ENCODE measurements at places on chromosomes 3 and 15.

DNA sequence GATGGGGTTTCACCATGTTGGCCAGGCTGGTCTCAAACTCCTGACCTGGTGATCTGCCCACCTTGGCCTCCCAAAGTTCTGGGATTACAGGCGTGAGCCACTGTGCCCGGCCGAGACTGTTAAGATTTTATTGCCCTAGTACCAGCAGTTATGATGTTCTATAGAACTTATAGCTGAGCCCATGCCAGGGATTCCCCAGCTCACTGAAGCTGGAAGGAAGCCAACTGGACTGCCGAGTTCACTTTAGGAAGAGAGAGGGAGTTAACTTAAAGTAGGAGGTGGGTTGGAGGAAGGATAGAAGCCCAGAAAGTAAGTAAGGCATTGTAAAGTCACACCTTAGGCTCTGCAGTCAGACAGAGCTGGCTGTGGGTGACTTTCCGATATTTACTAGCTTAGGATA is 101.1 kb upstream of the BOC start:
- no peak for DNase-seq

GRCh38 chr3:124760601-124761000 is 30.3 kb downstream of the UMPS start:
- no peak for DNase-seq

DNA sequence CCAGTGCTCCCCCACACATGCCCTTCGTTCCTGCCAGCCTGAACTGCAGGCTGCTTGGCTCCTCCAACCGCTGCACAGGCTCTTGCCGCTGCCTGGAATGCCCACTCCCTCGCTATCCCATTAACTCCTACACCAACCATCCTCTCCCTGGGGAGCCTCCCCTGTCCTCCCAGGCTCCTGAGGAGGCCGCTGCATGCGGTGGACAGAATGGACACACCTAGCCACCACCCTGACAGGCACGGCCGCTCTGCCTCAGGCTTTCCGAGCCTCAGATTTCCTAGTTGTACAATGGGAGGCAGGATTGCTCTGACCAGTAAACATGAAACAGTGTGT is 2.3 kb downstream of the PLXNB1 start:
- DNase-seq = no peak

DNA sequence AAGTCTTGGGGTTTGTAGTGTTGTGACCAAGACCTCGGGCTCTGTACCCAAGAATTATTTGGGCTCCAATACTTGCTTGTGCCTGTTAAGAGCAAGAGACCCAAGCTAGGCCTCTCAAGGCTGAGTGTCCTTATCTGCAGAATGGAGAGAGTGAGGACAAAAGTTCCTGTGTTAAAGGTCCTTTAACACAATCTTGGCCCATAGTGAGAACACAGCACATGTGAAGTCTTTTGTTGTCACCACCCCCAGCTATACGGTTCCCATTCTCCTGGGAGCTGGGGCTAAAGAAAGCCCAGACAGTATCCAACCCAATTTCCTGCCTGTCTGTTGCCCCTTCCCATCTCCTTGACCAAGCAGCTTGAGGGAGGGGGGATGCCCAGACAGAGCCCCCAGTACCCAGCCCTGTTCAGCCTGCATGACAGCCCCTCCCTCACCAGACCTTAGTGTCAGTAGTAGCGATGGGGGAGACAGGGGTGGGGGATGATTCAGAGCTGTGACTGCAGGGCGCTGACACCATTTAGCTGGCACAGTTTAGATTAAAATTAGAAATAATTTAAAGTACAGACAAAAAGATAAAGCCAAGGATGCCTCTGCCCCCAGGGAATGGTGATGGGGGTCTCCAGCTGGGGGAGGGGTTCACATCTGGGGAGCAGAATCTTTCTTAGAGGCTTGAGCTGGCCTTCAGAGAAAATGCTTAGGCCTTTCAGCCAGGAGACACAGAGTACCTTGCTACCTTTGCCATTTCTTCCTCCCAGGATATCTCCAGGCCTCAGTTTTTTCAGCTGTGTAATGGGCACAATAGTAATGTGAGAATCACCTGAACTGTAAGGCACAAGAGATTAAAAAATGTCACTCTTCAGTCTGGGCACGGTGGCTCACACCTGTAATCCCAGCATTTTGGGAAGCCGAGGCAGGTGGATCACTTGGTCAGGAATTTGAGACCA is 2.7 kb downstream of the PRKCD start:
- DNase-seq = no peak

DNA sequence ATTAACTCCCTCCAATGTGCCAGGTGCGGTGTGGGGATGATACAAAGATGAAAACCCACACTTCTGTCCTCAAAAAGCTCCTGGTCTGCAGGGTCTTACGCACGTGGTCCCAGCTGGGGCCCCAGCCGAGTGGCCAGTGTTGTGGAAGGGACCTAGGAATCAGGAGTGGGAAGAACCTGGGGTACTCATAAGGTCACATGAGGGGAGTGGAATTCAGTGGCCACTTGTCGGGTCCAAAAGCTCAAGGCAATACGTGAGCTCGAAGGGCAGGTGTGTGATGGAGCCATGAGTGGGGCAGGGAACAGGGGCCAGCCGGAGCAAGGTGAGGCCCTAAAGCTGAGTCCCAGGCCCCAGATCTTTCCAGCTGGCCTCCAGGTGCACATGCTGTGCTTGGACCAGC is 260.0 kb upstream of the LYSMD4 start:
- DNase-seq = no peak

DNA sequence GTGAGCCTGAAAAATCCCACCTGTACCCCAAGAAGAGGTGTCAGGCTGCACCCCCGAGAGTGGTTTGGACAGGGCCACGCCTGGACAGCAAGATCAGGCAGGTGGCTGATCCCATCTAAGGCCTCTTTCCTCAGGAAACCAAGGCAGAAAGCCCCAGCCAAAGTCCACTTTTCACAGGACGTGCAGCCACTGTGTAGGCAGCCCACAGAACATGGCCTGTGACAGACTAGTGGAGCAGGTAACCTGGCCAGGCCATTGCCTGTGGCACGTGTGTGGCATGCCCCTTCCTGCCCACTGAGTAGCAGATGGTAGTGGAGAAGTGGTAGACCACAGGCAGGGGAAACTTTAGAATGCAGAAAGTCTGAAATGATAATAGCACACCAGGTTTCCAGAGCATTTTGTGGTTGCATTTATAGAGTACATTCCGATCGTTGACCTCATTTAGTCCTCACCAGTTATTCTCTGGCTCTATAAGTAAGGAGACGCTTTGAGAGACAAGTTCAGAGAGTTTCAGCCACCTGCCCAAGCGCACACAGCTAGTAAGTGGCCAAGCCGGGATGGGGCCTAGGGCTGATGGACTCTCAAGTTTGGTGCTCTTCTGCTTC is 68.7 kb downstream of the AAGAB start:
- DNase-seq = no peak

- DNase-seq = no peak
These were observed 591 bp upstream of the SLC25A20 start for GRCh38 chr3:48899273-48899672.

- no peak for DNase-seq
These were observed 88.7 kb downstream of the NCEH1 start for GRCh38 chr3:172622156-172622555.

GRCh38 chr3:122898298-122898697 is 103.4 kb downstream of the SLC49A4 start:
- DNase-seq = no peak

GRCh38 chr3:45595364-45596195 is 1.0 kb downstream of the LIMD1 start:
- DNase-seq = no peak

GRCh38 chr15:93026380-93026817 is 62.6 kb downstream of the RGMA start:
- DNase-seq = no peak

GRCh38 chr15:93986400-93986984 is 244.9 kb upstream of the MCTP2 start:
- DNase-seq = no peak

GRCh38 chr3:101069901-101070798 is 76.9 kb upstream of the ABI3BP start:
- peak; percentile 92 for DNase-seq

DNA sequence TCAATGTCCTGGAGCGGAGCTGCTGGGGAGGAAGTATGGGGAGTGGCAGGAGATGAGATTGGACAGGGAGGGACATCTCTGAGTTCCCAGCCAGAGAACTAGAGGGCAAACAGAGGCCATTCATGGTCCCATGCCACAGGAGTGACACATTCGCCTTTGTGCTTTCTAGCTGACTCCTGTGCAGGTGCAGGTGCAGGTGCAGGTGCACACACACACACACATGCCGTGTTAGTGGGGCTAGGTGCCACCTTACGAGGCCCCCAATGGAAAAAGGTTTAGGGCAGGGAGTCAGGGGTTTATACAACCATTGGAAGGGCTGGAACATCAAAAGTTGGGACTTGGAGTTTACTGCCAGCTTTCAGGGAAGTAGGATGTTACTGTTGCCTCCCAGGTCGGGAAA is 52.0 kb downstream of the TPRA1 start:
- no peak for DNase-seq

- DNase-seq = no peak
These were observed 23.0 kb downstream of the UBP1 start for GRCh38 chr3:33417066-33417673.

Data from WTC11 (cell line).